ENCODE measurements at places on chromosomes 6 and 20.

GRCh38 chr20:45339799-45340198 is 8.4 kb downstream of the SDC4 start:
- DNase-seq, result no peak

DNA sequence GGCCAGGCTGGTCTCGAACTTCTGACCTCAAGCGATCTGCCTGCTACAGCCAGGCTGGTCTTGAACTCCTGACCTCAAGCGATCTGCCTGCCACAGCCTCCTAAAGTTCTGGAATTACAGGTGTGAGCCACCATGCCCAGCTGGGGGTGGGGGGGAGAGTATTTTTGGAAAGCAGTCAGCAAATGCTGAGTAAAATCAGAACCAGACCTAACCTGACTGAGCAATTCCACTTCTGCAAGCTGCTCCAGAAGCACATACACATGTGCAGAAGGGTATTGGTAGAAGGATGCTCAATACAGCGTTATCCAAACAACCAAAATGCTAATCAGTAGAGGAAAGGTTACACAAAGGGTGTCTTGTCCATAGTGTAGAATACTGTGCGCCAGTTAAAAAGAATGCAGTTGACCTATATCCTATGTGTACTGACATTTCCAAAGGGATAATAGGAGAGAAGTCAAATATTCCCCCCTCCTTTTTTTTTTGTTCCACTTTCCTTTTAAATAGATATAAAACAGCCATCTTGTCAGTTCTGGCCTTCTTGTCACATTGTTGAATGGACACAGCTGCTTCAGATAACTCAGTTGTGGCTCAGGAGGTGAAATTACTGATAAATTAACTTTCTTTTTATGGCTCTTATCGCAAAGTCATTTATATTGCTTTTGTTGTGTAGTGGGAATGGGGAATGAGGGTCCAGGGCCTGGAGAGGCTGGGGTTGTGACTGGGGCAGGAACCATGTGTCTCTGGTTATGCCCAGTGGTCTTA is 74.6 kb downstream of the DTD1 start:
- no peak for DNase-seq

- no peak for DNase-seq
These were observed 151.5 kb upstream of the LRFN2 start for GRCh38 chr6:40738551-40739193.

- DNase-seq, result peak; percentile 20
These were observed 493.6 kb downstream of the EPM2A start for GRCh38 chr6:145241721-145242120.

GRCh38 chr6:5012519-5012918 is 8.7 kb upstream of the RPP40 start:
- peak; percentile 85 for DNase-seq

DNA sequence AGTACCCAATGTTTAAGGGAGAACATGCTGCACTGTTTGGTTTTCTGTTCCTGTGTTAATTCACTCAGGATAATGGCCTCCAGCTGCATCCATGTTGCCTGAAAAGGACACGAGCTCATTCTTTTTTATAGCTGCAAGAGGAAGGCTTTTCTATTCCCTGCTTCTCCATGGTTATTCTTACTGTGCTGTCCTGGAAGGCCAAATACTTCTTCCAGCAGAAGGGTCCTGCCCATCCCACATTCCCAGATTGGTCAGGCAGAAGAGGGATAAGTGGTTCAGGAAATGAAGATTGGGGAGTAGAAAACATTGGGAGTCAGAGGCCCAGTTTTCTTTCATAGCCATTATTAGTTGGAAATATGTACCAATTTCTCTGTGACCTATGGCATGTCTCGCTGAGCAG is 122.4 kb downstream of the TCP11 start:
- DNase-seq, result no peak

GRCh38 chr20:62827311-62828038 is 10.6 kb downstream of the COL9A3 start:
- no peak for DNase-seq

- no peak for DNase-seq
These were observed 75.2 kb downstream of the MAP3K5 start for GRCh38 chr6:136716917-136717715.

GRCh38 chr6:139186242-139186641 is 51.4 kb downstream of the HECA start:
- no peak for DNase-seq

DNA sequence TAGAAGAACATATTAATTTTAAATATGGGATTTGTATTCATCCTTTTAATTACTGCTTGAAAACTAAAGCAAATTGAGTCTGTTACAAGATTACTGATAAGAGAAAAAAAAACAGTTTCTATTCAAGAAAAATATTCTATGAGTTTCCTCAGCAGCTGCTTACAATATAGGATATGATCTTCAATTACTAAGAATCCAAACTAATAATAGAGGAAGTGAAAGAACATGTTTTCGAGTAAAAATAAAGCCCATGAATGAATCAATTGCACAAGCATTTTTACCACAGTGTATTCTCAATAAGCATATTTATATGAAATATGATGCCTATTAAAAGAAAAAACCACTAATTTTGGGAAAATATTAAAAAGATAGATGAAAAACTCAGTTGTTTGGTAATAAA is 63.4 kb downstream of the AHI1 start:
- DNase-seq, result no peak

DNA sequence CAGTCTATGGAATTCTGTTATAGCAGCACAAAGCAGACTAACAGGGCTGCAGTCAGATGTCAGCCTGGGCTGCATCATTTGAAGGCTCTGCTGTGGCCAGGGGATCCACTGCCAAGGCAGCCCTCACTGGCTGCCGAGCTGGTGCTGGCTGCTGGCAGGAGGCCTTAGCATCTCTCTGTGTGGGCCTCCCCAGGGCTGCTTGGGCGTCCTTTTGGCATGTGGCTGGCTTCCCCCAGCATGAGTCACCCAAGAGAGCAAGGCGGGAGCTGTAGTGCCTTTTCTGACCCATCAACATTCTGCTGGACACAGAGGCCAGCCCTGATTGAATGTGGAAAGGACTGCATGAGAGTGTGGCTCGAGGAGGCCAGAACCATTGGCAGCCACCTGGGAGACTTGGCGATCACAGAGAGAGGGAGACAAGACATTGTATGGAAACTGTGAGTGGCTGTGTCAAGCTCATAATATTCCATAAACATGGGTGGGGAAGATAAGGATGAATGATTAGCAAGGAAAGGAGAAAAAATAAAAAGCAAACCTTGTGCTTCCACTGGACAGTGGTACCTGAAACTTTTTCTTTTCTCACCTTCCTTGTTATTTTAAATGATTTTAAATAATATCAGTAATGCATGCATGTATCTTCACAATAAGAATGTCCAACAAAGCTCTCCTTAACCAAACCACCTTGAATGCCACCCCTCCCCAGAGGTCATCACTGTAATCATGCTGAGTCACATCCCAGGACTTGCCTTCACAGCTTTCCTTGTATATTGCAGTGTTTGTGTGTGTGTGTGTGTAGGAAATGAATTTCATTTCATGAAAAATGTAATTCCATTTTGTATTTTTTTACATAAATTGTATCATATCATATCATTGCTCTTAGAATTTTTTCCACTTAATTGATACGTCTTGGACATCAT is 55.0 kb upstream of the VSX1 start:
- DNase-seq, result peak; percentile 97

- DNase-seq, result peak; percentile 24
These were observed at the start of gene ANGPT4 for GRCh38 chr20:916125-916799. TSS of gene ANGPT4 (minus strand) at chr20:916334. CDS start at chr20:916214, 120 bp downstream.

Data from EH (cell line).